ENCODE measurements at places on chromosomes 11 and 22.

DNA sequence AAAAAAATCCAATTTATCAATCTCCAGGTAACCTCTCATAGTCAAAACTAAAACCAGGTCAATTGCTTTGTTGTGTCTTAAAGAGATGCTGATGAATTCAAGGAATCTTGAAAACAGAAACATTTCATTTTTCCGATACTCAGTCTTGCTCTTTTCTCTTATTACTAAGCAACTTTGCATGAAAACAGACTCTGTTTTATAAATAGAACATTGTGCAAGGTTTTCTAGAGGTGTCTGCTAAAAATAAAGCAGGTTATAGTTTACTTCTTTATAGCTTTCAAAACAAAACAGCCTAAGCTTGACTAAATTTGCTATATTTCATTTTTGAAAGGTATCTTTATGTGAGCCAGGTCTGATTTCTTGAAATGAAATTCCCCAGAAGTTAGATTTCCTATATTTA lies 109.3 kb downstream of the ARL14EP start:
- no peak for DNase-seq

DNA sequence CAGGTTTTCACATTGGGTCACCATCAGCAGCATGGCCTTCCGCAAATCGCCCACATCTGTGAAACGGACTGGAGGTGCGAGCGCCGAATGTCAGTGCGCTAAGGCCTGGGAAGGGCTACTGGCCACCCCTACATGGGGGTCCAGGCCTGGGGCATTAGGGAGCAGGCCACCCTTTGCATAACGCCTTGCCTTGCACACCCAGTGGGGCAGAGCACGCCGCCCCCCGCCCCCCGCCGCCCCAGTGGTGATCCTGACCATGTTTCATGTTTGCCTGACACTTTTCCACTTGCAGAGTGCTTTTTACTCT lies 2.6 kb downstream of the GRK2 start:
- DNase-seq, result no peak

DNA sequence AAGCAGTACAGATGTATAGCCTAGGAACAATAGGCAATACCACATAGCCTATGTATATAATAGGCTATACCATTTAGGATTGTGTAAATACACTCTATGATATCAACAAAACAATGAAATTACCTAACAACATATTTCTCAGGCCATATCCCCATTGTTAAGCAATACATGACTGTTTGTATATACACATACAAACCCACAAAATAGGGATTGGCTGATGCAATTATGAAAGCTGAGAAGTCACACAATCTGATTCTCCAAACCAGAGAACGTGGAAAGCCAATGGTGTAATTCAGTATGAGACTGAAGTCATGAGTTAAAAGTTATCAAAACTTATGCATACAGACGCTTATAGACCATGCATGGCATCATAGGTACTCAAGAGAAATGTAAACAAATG lies 700.1 kb upstream of the RAG2 start:
- DNase-seq, result no peak

DNA sequence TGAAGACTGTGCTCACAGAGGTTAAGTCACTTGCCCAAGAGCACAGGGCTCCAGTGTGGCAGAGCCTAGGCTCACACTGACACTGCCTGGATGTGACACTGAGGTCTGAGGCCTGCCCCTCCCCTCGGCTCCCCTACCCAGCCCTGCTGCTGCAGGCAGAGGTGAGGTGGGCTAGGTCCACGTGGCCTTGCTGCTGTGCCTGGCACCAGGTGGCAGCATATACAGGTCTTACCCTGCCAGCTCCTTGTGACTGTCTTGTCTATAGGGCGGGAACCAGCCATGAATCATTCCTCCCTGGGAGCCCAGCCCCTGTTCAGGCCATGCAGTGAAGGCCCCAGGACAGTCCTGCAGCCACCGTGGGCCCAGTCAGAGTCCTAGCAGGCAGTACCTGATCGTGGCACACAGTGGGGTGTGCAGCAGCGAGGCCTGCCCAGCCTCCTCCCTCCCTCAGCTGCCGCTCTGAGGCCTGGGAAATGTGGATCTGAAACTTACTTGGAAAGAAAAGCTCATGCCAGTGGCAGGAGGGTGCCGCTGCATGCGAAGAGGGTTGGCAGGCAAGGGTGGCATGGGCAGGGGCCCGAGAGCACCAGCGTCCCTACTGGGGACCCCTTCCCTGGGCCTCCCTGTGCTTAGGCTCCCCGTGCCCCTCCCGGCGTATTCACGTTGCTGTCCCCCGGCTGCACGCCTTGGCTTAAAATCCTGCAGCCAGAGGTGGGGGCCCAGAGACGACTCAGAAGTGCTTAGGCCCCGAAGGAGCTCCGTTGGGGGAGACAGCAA lies 1.2 kb upstream of the CERK start:
- DNase-seq, result no peak

- DNase-seq, result no peak
Measured at GRCh38 chr11:122038543-122038942, 77.5 kb downstream of the BLID start.

Data from NCI-H446 (cell line).